Psoas muscle (tissue), 8 donors: ENCODE measurements at places on chromosomes 12 and 14.

- DNase-seq: no peak
Observed at GRCh38 chr12:101706403-101706802, 9.0 kb downstream of the CHPT1 start.

DNA sequence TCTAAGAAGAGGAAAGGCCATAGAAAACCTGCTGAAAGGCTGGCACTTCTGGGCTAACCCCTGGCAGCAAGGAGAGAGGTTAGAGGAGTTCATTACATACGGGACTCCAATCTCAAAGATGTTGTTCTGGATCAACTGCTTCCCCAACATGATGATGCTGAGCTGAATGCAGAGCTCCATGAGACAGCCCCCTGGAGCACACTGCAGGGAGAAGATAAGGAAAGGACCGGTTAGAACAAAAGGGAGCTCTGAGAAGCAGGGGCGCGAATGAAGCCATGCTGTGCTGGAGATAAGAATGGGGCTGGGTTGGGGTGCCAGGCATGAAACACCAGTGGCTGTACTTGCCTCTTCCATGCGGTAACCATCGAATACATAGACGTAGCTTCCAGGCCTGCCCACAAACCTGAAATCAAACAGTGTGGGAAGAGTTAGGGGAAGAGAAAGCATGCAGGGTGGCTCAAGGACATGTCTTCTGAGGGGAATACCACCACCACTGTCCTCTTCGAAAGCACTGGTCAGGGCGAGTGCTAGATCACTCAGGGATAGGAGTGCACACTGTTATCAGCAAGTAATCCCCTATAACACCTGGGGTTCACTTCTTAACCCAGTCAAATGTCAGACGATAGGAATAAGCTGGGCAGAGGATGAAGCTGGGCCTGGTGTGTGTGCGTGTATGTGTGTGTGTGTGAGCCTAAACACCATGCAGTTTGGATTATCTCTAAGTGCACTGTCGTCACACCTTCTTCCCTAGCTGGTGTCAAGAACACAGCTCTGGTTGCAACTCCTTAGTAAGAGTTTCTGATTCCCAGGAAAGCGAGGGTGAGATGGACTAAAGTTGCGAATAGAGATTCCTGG lies 180.9 kb downstream of the NTF3 start:
- DNase-seq: no peak

- DNase-seq: no peak
Observed at GRCh38 chr14:78567343-78567742, 397.2 kb downstream of the NRXN3 start.

DNA sequence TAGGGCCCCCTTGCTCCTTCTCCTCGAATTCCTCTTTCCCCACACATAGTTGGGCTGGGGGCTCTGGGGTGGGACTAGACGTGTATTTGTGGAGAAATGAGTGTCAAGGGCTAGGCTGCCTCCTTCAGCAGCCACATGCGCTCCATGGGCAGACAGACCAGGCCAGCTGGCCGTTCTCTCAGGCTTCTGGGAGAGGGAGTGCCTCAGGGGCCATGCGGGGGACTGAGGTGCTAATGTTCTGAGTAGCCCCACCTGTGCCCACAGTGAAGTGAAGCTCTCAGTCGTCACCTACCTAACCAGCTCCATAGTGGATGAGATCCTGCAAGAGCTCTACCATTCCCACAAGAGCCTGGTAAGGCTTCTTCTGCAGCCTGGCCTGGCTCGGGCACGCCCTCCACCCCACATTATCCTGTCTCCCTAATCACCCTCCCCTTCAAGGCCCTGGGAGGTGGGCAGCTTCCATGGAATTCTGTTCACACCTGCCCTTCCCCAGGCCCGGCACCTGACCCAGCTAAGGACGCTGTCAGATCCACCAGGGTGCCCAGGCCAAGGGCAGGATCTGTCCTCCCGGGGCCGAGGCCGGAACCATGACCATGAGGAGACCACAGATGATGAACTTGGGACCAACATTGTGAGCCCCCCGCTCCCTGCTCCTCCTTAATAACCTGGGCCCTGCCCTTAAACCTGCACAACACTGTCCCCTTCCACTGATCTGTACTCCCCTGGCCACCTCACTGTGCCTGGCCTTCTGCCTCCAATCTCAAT lies 9.0 kb upstream of the CPNE6 start:
- DNase-seq: no peak

DNA sequence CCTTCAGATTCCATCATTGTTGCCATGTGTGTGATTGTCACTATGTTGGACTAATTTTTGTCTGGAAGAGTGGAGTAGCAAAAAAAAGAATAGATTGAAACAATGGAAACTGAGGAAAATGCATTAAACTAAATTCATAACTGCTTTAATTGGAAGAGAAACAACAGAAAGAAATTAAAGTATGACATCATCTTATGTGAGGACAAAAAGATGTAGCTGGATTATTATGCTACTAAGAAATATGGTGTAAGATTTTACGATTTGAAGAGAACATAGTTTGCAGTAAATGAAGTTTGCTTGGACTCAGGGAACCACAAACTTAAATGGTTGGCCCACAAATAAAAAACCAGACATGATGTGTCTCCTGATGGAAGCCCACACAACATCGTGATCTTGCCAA lies 76.8 kb downstream of the PRKCH start:
- DNase-seq: no peak

DNA sequence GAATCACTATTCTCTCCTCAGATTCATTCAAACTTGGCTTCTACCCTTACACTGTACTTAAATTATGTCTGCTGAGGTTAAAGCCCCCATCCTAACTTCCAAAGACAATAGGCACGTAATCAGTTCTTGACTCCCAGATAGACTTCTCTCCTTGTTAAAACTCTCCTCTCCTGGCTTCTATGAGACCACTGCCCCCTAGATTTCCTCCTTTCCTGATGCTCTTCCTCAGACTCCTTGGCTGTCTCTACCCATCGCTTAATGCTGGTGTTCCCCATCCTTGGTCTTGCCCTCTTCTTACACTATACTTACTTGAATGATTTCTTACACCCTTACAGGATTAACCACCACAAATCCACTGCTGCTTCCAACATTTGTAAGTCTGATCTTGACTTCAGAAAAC lies 32.8 kb downstream of the TC2N start:
- DNase-seq: no peak

DNA sequence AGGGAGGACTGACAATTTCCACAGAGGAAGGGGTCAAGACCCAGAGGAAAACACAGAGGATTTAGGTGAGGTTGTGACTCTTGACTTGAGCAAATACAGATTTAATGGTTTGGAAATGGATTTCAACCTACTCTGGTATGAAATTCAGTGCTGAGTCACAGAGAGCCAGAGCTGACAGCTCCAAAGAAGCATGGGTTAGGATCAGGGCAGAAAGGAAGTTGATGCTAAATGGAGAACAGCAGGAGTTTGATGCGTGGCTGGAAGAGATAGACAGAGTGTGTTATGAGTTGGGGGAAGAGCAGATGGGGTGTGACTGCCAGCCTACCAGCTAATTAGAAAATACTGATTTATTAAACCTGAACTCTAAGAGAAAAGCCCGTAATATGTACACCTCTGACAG lies 272.6 kb downstream of the FOXG1 start:
- DNase-seq: no peak

DNA sequence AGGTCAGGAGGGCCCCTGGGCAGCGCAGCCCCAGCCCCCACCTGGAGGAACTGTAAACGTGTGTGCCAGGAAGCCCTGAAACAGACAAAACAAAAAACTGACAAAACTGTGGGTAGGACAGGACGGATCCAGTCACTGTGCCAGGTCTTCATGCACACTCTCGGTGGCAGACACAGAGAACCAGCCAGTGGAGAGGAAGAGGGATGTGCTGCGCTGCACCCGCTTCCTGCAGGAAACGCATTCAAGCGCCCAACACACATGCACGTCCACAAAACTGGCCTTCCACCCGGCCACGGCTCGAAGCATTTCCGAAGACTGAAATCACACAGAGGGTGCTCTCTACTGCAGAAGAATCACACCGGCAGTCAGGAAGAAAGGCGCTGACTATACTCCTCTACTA lies 16.9 kb downstream of the BRF1 start:
- no peak for DNase-seq

DNA sequence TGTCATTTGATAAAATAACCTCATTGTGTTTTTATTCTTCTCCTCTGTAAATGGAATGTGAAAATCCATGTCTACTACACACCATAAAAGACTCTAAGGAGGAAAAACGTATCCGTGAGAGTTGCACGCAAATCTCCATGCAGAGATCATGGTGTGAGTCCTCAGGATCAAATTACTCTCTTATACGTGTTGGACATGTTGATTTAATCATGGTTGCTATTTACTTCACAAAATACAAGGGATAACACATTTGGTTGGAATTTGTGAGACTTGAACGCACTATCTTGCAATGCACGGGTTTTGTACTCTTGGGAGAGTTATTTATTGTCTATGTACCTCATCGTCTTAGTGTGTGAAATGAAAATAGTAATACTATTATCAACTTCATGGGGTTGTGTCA lies 128.0 kb upstream of the RASSF8 start:
- no peak for DNase-seq
